Activated CD4-positive, alpha-beta T cell treated with anti-CD3 and anti-CD28 coated beads for 24 hours (primary cell): ENCODE measurements at places on chromosomes 12 and 14.

- no peak for DNase-seq
These were observed 117.9 kb upstream of the MED13L start for GRCh38 chr12:116395396-116395795.

DNA sequence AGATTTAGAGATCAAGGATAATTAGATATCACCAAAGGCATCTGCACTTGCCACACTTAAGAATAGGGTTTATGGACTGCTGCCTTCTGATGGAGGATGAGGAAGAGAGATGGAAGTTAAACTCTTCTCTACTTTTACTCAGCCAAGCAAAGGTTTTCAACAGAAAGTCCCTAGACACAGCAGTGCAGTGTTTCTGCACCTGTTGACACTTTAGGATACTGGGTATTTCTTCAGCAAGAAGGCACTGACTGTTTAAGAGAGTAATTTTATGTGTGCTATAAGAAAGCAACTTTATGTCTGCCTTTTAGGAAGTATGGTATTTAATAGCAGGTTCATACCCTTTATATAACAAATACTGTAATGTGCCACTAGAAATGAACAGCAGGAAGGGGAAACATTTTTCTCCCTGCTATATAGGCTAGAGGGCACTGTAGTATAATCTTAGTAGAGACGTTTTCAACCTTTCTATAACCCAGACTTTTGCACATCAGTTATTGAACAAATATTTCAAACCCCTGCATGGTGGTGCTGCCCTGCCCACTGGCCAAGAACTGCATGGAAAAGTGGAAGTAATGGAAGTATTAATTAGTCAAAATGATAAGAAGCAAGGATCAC lies 225.0 kb upstream of the GRIP1 start:
- DNase-seq, result no peak

GRCh38 chr12:81086342-81086741 lies 8.5 kb downstream of the ACSS3 start:
- DNase-seq, result no peak

DNA sequence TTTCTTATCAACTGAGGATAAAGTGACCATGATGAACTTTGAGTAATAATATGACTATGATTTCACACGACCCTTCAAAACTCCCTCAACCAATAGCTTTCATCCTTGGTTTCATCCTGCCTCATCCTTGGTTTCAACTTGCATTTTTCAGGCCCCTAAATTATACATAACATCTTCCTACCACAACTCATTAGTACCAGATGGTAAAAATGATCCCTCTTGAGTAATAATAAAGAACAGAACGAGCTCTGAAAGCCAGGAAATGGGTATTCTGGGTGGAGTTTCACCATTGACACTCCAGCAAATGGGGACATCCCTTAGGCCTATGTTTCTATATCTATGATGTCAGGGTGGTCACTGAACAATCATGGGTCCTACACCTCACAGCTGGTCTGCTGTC lies 72.1 kb upstream of the LMNTD1 start:
- DNase-seq, result no peak

GRCh38 chr14:94548999-94549985 lies 11.9 kb upstream of the SERPINA4 start:
- peak; percentile 63 for DNase-seq
